ENCODE measurements at places on chromosomes 7 and 10.

GRCh38 chr7:116386674-116387073 lies 112.9 kb upstream of the CAV2 start:
- DNase-seq, result no peak

DNA sequence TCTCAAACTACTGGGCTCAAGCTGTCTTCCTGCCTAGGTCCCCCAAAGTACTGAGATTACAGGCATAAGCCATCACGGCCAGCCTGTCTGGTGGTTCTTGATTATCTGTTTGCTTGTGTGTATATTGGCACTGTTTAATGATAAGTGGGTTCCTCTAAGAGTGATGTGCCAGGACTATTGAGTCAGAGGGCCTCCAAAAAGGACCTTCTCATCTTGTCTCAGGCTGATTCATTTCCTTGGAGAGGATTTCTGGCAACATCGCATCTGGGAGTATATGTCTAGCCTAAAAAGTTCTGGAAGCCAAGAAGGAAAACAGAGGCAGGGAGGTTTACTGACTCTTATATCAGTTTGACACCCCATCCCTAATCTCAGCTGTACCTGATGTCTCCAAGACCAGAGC lies 27.1 kb upstream of the AKAP9 start:
- no peak for DNase-seq

DNA sequence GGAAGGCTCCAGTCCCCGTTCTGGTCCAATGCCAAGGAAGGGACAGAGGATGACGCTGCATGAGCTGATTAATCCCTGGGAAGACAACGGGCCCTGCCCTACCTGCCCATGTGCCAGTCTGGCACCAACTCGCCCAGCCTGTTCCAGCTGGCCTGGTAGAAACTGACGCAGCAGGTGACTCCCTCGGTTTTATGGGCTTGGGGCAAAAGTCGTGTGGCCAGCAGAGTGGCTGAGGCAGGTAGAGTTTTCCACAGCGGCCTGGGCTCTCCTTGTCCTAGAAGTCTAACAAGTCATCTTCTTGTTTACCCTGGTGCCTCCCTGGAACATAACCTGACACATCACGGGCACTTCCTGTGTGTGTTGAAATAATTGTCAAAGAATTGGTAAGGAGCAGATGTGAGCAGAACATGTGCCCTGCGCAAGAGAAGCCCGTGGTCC lies 20.4 kb upstream of the LMTK2 start:
- DNase-seq, result no peak

DNA sequence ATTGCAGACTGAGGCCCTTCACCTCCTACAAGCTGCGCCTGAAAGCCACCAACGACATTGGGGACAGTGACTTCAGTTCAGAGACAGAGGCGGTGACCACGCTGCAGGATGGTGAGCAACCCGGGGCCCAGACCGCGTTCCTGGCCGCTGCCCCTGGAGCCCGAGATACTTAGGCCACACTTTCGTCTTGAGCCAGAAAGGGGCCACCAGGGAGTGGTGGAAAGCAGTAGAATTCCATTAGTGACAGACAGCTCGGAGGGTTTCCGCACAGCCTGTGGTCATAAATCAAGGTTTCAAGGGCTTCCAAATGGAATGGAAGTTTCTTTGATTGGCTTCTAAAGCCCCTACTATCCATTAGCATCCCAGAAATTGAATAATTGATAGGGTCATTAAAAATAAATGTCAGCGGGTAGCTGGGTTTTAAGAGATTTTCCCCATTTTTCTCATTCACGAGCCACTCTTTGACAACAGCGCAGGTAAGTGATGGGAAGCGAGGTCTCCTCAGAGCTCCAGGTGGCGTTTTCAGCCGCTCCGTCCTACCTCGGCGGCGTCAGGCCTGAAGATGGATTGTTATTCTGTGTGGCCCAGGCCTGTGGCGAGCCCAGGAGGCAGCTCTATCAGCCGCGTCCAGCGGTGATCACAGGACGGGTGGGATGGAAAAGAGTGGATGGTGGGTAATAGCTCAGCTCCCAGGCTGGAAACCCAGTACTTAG lies 523.5 kb upstream of the FOXK1 start:
- DNase-seq, result no peak

DNA sequence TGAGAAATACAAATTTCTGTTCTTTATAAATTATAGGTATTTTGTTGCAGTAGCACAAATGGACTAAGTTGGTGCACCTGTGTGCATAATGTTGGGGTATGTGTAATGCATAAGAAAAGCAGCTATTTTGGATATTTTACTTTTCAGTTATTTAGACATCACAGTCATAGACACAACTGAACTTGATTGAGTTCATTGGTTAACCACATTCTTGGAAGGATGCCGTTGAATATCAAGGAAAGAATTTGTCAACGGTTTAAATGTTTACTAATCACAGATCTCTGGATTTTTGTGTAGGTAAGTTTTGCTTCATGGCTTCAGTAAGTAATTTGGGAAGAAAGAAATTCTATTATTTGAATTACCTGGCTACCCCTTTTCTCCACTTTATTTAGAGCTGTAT lies 4.1 kb downstream of the OTUD1 start:
- DNase-seq, result no peak
